ENCODE measurements at places on chromosomes 1 and 21.

DNA sequence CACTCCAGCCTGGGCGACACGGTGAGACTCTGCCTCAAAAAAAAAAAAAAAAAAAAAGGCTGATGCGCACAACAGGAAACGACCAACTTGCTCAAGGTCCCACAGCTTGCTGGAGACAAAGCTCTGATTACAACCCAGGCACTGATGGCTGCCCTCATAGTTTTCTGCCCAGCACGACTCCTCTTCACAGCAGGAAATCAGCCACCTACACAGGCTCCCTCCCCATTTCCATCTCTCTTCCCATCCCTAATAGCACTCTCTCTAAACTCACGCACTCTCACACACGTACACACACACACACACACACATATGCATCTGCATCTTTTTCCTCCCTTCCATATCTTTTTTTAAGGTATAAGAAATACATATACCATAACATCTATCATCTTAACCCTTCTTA, 153.5 kb upstream of the SOD1 start:
- no peak for DNase-seq

DNA sequence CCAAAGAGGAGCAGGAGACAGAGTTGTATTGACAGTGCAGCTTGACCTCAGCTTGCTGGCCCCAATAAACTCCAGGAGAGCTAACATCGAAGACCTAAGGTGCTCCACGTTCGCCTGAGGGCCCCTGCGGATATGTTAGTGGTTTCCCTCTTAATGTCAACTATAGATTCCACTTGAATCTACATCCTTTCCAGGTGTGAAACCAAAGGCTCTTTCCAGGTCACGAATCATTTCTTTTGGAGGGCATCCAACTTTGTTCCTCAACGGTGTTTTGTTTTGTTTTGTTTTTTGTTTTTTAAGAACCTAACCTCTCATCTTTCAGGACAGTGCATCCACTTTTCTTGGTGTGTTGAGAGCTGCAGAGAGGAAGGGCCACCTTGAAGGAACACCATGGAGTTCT, 267.6 kb upstream of the SGIP1 start:
- no peak for DNase-seq

GRCh38 chr21:35138665-35139381, 89.7 kb upstream of the RUNX1 start:
- DNase-seq, result no peak

DNA sequence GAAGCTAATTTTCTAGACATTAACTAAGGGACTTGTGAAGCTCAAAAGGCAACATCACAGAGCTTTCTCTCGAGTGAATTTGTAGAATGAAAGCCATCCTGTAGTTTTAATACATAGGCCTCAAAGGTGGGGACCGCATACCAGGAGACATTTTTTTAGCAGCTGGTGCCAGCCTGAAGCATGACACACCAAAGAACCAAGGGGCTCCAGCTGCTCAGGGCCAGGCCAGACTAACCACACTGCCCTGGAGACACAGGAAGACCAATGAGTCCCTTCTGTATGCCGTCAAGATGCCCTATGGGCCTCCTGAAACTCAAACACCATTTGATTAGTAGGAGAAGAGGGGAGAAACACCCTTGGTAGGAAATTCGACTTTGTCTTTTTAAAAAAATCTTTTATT, 113.9 kb upstream of the CACNA1E start:
- DNase-seq, result no peak

DNA sequence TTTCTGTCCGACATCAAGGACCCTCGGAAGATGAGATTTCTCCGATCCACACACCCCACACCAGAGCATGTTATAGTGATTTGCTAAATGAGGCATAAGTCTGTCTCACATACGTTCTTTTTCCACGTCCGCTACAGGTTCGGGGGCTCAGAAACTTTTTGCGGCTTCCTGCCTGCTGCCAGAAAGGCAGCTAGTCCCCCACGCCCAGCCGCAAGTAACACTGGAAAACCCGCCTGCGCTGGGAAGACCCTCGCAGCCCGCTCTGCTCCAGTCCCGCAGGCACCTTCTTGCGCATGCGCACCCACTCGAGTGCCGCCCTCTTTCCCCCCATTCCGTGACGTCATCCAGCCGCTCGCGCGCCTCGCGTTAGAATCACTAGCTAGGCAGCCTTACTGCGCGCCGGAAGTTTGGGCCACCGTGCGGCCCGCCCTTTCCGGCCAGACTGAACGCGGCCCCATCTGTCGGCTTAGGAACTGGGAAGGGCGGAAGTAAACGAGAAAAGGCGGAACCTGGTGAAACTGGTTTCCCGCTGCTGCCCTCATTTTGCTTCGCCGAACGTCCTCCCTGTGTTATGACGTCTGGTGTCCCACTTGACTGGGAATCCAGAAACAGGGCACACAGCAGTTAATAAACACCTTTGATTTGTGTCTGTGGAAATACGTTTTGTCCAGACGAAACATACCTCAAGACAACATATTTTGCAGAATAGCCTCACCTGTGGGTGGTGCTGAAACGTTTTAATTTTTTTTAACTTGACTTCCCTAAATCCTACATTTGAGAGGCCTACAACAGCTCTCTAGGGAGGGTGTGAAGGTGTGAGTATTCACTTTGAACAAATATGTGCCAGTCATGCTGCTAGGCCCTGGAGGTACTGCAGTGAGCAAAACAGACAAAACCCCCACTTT, at the start of gene C1orf74:
Gene C1orf74, minus strand, starts transcription at position 295 of the 905 bp plus-strand sequence. CDS start 925 bp downstream, outside the sequence.
- DNase-seq, result peak; percentile 97

DNA sequence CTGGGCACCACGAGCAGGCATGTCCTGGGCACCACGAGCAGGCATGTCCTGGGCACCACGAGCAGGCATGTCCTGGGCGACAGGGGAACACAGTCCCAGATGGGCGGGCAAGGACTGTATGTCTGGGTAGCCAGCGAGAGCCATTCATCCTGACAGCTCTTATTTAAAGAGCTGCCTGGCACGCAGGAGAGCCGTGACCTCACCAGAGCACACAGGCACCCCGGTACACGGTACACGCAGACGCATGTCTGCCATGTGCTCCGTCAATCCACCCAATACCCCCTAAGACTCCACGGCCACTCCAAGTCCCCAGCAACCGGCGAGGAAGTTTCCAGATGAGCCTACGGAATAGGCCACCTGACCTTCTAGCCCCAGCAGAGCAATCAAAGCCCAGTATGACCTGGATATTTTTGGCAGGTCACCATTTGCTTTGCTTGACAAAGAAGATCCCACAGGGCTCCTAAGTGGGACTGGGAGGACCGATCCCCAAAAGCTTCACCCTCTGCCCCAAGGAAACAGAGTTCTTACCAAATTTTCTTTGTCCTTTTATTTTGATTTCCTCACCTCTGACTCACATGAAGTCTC, 51.7 kb downstream of the CASZ1 start:
- no peak for DNase-seq

- no peak for DNase-seq
These were observed 5.6 kb upstream of the MAN1C1 start for GRCh38 chr1:25610822-25611630.

DNA sequence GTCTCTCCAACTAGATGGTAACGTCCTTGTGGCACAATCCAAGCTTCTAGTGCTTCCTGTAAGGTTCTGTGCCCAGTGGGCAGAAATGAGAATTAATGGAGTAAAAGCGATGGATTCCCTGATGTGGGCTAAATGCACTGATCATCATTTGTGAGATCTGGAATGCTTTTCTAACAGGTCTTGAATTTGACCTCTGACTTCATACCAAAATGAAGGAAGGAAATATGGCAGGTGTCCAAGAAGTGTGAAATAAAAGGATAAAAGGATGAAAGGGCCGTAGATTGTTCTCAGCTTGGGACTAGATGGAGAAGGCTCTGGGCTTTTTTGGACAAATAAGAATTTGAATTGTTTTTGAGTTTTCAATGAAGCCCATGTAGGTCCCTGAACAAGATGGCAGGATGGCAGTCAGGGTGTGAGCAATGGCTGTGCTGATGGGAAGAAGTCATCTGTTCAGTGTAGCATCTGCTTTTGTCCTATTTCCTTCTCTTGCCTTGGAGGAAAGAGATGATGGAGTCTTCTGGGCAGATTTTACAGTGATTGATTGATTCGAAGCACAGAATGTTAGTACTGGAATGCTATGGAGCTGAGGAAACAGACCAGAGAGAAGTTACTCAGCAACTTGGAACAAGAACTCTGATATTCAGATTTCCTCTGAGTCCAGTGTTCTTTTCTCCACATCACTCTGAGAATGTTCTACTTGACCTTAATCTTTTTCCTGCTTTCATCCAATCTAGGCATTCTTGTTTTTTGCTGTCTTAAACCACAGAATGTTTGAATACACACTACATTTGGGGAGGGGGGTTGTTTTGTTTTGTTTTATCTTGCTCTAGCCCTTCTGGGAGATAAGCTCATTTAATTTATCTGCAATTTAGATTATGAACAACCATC, 286.0 kb downstream of the HLX start:
- no peak for DNase-seq

DNA sequence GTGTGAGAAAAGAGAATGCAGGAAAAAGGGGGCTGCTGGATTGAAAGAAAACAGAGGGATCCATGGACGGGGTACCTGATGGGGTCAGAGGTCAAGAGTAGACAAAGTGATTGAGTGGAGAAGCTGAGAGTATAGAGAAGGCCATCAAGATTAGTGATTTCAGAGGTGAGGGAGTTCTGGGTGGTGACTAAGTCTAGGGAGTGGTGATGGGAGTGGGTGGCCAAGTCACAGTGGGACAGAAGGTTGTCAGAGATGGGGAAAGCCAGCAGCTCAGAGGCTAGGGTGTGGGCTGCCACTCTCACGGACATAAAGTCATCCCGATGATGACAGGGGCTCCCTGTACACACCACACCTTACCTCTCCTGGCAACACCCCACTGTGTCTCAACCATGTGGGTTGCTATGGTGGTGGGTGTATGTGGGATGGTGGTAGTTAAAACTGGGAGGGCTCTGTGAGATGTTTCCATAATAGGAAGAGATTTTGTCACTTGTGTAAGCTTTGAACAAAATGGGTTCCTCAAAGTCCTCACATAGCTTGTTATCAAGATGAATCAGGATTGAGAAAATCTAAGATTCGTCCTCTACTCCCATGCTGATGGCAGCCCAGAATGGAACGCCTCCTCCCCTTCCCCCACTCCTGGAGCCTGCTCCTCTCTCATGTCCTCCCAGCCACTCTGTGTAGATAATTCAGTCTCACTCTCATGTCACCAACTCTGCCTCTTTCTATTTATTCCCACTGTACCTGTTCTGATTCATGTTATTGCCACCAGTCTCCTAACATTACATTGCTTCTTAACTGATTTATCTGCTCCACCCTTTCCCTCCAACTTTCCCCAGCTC, 20.3 kb upstream of the CSF1 start:
- DNase-seq, result no peak

- no peak for DNase-seq
These were observed 6.4 kb upstream of the GSTM4 start for GRCh38 chr1:109649491-109649914.

- peak; percentile 47 for DNase-seq
These were observed 51.3 kb downstream of the SSBP3 start for GRCh38 chr1:54354899-54355298.

GRCh38 chr1:3501856-3502640, 47.6 kb downstream of the ARHGEF16 start:
- peak; percentile 34 for DNase-seq

DNA sequence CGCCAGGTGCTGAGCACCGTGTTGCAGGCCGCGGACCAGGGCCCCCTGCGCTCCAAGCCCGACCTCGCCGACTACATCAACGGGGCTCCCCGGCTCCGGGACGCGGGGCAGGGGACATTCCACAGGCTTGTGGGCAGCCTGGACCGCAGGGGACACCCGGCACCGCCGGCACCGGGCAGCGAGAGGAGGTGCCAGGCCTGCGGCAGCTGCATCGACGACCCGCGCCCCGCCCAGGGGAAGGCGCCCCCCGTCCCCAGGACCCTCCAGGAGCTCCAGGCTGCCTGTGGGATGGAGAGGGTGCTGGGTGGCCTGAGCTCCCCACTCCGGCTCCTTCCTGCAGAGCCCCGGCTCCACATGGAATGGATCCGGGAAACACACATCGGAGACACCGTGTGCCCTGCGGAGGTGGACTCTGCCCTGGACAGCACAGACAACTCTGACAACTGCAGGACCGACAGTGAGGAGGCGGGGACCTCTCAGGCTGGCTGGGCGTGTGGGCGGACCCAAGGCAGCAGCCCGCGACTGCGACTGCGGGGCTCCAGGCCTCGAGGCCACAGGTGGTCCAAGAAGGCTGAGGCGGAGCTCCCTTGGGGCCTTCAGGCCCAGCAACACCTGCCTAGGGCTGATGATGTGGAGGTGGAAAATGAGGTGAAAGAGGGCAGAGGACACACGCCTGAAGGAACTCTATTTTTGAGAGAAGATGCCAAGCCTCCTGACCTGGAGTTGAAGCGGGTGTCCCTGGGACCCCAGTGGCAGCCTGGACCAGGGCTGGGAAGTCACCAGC, 22.8 kb downstream of the KIAA1614 start:
- DNase-seq, result no peak

DNA sequence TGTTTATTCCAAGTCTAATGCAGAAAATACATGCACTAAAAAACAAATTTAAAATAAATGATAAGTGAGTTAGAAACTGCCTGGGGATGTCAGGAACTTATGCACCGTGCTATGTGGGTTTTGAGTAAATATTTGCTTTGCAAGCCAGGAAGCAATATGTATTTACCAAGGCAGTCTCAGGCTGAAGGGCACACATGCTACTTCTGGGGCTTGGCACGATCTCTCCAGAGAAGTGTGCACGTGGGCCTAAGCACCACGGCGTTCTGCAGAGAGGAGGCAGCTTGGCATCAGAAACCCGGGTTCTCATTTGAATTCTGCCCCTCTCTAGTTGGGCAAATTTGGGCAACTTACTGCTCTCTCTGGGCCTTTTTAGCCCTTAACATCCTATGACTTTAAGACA, 72.6 kb upstream of the ROR1 start:
- no peak for DNase-seq

- DNase-seq, result no peak
These were observed 33.2 kb downstream of the SSBP3 start for GRCh38 chr1:54372978-54373377.

DNA sequence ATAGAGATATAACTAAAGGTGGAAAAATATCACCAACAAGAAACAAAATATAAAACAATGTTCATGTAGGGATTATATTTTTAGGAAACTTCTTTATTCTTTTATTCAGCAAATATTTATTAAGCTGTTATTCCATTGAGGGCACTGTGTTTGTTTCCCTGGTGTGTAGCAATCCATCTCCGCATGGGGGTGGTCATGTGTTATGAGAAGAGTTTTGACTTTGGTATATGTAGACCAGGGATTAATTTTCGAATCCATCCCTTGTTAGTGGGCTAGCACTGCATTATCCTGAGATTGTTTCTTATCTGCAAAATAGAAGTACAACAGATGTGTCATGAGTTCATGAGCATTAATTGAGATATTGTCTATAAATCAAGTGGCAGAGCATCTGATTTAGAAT, 190.2 kb upstream of the LRRC7 start:
- no peak for DNase-seq

DNA sequence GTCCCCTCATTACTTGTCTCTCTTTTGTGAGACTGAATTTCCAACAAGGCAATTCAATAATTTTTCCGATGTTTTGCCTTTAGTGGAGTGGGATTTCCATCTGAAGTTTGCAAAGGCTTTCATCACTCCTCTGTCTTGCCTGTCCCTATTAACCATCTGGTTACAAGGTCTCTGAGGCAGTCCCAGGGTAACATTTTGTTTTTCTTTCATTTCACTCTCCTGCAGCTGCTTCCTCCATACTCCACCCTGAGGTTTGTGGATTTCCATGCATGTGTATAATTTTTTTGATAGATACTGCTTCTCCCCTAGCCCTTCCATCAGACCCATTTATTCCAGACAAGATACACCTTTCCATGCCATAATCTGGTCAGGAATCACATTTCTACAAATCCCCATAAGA, 366.8 kb downstream of the PTBP2 start:
- no peak for DNase-seq
